Activated CD8-positive, alpha-beta T cell treated with anti-CD3 and anti-CD28 coated beads for 36 hours (primary cell): ENCODE measurements at places on chromosomes 11 and 22.

GRCh38 chr22:30704978-30705377 is 10.3 kb downstream of the OSBP2 start:
- no peak for DNase-seq

DNA sequence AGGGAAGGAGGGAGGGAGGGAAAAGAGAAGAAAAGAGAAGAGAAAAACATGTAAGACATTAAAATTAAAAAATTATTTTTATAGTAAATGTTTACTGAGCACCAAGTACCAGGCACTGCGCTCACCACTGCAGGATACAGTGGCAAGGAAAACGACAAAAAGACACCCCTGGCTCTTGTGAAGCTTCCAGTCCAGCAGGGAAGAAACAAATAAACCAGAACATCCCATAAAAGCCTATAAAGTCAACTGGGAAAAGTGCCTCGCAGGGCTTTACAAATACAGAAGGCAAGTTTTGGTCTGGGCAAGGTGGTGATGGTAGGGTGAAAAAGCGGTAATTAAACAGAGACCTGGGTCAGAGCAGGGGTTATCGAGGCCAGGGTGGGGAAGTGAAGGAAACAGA is 33.6 kb downstream of the LARGE1 start:
- DNase-seq, result no peak

- DNase-seq, result no peak
Measured at GRCh38 chr11:32105871-32106560, 15.1 kb downstream of the RCN1 start.

- peak; percentile 84 for DNase-seq
Measured at GRCh38 chr11:61897387-61898246, 6.3 kb upstream of the FADS3 start.

GRCh38 chr11:35167426-35167954 is 28.5 kb downstream of the CD44 start:
- DNase-seq, result no peak

GRCh38 chr11:96307776-96308140 is 35.2 kb downstream of the MAML2 start:
- DNase-seq, result no peak

DNA sequence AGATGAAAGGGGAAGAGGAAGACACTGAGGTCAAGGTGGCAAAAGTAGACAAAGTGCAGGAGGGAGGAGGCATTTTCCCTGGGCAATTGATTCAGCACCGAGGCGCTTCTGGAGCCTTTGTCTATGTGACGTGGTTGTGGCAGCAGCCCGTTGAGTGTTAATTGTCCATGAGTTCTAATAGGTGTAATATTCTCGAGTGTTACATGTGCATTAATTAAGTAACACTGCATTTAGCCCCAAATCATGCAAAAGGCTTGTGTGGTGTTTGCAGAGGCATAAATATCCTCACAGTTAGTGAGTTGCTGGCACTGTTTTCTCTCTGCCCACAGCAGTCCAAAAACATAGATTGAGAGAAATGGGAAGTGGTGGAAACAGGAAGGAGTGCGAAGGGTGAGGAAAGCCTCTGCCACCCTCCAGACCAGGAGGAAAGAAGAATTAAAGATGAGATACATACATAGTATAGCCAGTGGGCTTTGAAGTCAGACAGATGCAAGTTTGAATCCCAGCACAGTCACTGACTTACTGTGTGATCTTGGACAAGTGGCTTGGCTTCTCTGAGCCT is 361.2 kb downstream of the MN1 start:
- DNase-seq, result no peak

DNA sequence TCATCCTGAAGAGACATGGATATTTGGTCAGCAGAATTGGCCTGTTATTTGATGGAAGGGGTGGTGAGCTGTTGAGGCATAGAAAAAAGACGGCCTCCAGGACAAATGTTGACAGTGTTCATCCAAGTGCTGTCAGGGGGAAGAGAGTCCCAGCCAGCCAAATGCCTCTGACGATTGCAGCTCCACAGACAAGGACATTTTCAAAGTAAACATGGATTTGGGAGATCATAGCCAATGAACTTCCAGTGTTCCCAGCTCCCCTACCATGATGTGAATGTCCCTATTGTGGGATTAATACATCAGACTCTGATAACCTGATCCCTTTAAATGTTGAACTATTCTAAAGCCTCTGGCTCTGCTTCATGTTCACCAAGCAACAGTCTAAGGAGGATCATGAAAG is 31.2 kb upstream of the PSMA1 start:
- DNase-seq, result no peak

DNA sequence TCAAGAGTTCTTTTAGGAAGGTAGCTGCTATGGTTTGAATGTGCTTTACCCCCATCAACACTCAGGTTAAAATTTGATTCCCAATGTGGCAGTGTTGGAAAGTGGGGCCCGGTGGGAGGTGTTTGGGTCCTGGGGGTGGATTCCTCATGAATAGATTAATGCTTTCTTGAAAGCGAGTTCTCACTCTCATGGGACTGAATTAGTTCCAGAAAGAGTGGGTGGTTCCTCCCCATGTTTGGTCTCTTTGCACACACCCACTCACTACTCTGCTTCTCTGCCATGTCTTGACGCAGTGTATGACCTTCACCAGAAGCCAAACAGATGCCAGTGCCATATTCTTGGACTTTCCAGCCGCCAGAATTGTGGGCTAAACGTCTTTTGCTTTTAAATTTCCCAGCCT is 394.4 kb downstream of the OPCML start:
- DNase-seq, result no peak

- DNase-seq, result peak; percentile 78
Measured at GRCh38 chr11:68213555-68214172, 568 bp upstream of the KMT5B start.

- DNase-seq, result no peak
Measured at GRCh38 chr11:134863294-134863693, 451.3 kb upstream of the B3GAT1 start.

GRCh38 chr22:46626911-46627805 is 7.0 kb downstream of the GRAMD4 start:
- no peak for DNase-seq

- no peak for DNase-seq
Measured at GRCh38 chr22:37113757-37114156, 4.2 kb upstream of the TMPRSS6 start.

DNA sequence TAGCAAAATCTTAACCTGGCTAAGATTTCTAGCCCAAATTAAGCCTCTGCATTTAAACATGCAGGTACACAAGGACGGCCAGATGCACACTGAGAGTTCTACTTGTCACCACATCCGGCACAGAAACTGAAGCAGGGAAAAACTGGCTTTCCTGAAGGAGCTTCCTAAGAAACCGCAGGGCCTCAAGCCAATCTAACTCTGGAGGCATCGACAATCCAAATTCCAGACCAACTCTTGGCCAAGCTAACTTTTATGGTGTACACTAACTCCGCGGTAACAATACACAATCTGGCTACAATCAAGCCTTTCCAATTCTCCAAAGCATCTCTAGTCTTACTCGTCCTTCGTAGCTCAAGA is 1.2 kb downstream of the MSANTD2 start:
- peak; percentile 10 for DNase-seq

GRCh38 chr11:88739524-88739923 is 326.3 kb downstream of the GRM5 start:
- no peak for DNase-seq

- no peak for DNase-seq
Measured at GRCh38 chr22:22892096-22893052, 4.8 kb downstream of the IGLL5 start.

DNA sequence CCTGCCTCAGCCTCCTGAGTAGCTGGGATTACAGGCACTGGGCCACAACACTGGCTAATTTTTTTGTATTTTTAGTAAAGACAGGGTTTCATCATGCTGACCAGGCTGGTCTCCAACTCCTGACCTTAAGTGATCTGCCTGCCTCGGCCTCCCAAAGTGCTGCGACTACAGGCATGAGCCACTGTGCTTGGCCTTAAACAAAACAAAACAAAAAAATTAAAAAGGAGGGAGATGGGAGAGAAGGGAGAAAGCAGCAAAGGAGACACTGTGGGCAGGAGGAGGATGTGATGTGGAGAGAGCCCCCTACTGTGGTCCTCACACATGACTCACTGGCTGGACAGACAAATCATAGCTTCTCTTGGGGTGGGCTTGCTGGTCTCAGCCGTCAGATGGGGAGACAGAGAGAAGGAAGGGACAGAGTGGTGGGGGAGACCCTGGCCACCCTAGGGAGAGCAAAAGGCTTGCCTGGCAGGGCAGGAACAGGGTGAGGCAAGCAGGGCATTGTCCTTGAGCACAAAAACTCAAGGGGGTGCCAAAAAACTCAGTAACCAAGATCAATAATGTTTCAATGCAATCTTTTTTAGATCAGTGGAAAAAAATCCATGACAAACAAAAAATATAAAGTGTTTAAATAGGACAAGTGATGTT is 31.6 kb downstream of the TPST2 start:
- DNase-seq, result no peak

GRCh38 chr11:57541169-57541568 is 3.8 kb downstream of the SMTNL1 start:
- no peak for DNase-seq

- no peak for DNase-seq
Measured at GRCh38 chr11:36007127-36007655, 63.3 kb downstream of the LDLRAD3 start.

DNA sequence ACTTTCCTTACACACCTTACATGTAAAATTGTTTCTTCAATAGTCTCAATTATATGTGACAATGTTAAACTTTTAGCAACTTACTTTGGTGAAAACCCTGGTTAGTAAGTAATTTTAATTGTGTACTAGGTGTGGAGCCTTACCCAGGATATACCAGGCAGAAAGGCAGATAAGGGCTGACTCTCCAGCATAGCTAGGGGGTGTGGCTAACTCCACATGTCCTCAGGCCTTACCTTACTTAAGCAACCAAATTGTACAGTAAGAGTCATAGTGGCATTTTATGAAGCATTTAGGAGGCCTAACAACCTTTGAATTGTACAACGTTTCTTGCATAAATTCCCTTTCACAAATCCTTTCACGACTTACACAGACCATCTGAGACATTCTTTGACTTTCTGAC is 118.2 kb upstream of the OR9Q1 start:
- no peak for DNase-seq

DNA sequence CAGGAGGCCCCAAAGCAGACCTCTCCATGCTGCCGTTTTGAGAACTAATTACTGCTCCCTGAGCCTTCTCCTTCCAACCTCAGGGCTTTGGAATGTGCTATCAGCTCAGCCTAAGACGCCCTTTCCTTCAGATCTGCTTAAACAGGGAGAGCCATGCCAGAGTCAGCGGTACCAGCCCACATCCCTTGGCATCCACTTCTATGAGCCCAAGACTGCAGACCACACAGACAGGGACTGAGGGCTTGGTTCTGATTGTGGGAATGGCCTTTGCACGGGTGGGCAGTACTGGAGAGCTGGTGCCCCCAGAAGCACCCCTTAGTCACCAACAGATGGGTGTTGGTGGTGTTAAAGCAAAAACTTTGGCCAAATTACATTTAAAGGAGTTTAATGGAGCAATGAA is 146.5 kb downstream of the TTC17 start:
- no peak for DNase-seq
